GM19239 (cell line): ENCODE measurements at places on chromosomes 2 and 18.

DNA sequence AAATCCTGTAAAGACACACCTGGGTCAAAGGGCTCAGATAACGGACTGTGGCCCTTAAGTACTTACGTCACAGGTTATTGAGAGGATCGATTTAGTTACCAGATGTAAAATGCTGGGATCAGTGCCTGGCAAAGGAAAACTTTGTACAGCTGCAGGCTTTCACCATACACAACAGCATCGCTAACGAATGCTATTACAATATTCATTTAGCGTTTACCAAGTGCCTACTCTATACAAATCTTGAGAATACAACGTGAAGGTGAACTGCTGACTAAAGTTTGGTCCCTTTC lies 619 bp upstream of the MSH6 start:
- DNase-seq, result no peak

GRCh38 chr2:39604866-39605265 lies 60.9 kb upstream of the TMEM178A start:
- no peak for DNase-seq

GRCh38 chr18:12287684-12288402 lies 20.2 kb upstream of the TUBB6 start:
- no peak for DNase-seq

GRCh38 chr2:182509-183122 lies 81.2 kb downstream of the SH3YL1 start:
- DNase-seq, result no peak

GRCh38 chr2:38743672-38744398 lies 7.3 kb downstream of the SRSF7 start:
- no peak for DNase-seq

DNA sequence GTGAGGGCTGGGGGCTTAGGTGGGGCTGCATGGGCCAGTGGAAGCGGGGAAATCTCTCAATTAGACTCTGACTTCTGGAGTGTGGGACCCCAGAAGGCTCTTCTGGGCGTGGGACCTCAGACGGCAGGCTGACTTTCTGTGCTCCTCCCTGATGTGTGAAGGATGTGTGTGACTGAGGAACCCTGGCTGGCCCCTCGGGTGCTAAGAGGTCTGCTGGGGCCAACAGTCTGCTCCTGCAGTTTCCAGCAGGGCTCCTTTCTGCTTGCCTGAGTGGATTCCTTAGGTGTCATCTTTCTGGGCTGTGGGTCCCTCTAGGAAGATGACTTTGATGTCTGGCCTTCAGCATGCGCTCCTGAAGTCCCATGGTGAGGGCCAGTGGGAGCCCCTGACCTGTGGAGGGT lies 167.5 kb downstream of the DYSF start:
- DNase-seq, result no peak

GRCh38 chr18:36817039-36817438 lies 11.8 kb downstream of the TPGS2 start:
- no peak for DNase-seq

- DNase-seq, result no peak
Measured at GRCh38 chr2:222907790-222908441, 47.1 kb downstream of the ACSL3 start.

DNA sequence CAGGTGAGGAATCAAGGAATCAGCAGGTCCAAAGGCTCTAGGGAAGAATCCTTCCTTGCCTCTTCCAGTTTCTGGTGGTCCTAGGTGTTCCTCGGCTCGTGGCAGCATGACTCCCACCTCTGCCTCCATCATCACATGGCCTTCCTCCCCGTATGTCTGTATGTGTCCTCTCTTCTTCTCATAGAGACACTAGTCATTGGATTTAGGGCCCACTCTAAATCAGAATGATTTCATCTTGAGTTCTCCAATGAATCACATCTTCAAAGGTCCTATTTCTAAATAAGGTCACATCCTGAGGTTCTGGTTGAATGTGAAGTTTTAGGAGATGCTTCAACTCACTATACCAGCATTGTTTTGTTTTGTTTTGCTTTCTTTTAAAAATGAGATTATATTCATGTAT lies 11.1 kb upstream of the AGFG1 start:
- no peak for DNase-seq

DNA sequence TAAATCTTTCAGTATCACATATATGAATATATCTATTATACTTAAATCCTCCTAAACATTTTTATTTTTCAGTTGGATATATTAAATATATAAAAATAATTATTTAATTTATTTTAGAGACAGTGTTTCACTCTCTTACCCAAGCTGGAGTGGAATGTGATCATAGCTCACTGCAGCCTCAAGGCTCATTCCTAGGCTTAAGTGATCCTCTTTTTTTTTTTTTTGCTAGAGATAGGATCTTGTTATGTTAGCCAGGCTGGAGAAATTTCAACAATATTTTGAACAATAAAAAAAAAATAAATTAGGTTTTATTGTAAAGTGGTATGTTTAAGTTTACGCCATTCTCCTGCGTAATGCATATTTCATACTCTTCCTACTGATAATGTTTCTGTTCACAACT lies 4.2 kb downstream of the SPAST start:
- no peak for DNase-seq

- no peak for DNase-seq
Measured at GRCh38 chr2:28447943-28448792, 47.7 kb upstream of the PLB1 start.

DNA sequence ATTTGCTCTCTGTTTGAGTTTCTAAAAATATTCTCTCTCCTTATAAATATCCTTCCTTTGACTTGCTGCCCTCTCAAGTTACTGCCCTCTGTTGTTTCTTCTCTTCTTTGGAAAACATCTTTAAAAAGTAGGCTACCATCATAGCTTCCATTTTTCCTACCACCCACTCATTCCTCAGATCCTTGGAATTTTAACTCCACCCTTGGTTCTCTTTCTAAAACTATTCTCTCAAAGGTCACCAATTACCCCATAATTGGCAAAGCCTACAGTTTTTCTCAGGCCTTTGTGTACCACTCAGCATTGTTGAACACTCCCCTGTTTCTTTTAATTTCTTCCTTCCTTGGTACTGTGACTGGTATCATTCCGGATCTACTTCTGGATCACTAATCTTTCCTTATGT lies 43.0 kb upstream of the ITGAV start:
- DNase-seq, result no peak

GRCh38 chr2:53452400-53452799 lies 315.2 kb upstream of the CHAC2 start:
- no peak for DNase-seq
